Ascending aorta (tissue), 2 donors: ENCODE measurements at places on chromosomes 3 and 15. TPM values are rescaled to one million over a fixed set of nuclear protein-coding genes. Genes with fewer than 3 reads are reported as not detected.

DNA sequence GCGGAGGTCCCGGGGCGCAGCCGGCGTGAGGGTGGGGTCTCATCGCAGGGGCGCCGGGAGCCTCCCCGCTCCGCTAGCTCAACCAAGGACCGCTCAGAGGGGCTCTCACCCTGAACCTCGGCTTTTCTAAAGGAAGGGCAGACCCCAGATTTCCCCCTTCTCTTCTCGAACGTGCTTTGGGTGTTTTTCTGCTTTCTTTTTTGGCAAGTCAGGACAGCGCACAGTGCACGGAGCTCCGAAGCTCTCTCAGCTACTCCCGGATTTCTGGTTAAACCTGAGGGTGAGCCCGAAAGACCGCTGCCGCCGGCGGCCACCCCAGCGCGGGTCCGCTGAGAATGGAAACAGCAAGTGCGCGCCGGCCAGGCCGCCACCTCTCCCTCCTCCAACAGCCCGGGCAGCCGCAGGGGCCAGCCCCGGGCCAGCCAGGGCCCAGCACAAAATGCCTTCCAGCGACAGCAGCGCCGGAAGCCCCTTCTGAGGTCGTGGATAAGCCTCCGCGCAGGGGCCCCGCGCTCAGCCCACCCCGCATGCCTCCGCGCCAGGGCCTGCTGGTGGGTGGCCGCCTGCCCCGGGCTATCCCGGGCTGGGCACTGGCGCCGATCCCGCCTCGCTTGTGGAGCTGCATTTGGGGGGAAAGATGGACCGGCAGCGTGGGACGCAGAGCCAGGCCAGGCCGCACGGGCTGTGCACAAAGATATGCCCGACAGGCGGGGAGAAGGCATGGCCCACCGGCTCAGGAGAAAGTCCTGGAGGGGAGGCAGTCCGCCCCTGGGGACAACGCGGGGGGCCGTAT lies 8.2 kb upstream of the OCA2 start:
- H3K27me3 ChIP-seq, result no peaks in the 10 kb centered on the region
- H3K4me1 ChIP-seq, result peaks cover 24% of the 10 kb centered on the region
- H3K36me3 ChIP-seq, result peaks cover 8% of the 10 kb centered on the region
- H3K27ac ChIP-seq, result peak overlapping the region; percentile 83
- no peak for DNase-seq
- H3K4me3 ChIP-seq, result peak overlapping the region; percentile 73

DNA sequence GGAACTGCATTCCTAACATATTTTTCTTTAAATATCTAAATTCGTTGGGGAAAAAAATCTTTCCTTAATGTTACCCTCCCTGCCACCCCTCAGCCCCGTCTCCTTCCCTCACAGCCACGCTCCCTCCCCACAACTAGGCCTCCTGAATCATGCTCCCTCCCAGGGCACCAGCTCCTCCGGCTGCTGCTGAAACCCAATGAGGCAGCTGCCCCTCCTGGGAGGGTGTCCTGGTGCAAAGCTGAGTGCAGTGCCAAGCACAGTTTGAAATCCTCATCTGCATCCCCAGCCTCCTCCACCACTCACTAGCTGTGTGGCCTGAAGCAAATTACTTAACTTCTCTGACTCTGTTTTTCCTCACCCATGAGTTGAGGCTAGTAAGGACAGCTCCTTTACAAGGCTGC lies 2.7 kb upstream of the NR2E3 start:
- DNase-seq, result no peak
- H3K27me3 ChIP-seq, result no peaks in the 10 kb centered on the region
- no peak overlapping the region for H3K4me3 ChIP-seq
- no peaks in the 10 kb centered on the region for H3K36me3 ChIP-seq
- peak overlapping the region; percentile 29 for H3K27ac ChIP-seq

DNA sequence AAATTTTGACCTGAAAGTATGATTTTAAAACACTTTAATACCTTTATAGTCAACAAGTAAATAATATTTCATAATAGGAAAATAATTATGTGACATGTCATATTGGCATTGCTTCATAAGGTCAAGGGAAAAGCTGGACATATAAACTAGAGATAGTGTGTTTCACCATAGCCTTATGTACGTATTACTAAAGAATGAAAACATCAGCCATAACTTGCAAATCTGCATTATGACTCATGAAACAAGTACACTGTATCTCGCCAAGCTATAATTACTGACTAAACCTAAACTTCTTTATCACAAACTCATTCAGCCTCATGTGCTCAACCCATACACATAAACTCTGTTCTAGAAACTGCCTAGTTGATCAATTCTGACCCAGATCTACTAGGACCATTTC lies 950.1 kb downstream of the FHIT start:
- H3K4me1 ChIP-seq, result peaks cover 2% of the 10 kb centered on the region
- no peaks in the 10 kb centered on the region for H3K27me3 ChIP-seq
- H3K36me3 ChIP-seq, result no peaks in the 10 kb centered on the region
- no peak for DNase-seq
- H3K4me3 ChIP-seq, result no peak overlapping the region

- H3K27me3 ChIP-seq, result no peaks in the 10 kb centered on the region
- H3K4me1 ChIP-seq, result peaks cover 8% of the 10 kb centered on the region
- H3K36me3 ChIP-seq, result no peaks in the 10 kb centered on the region
- no peak for DNase-seq
Observed at GRCh38 chr15:90154861-90155626, 46.1 kb upstream of the SEMA4B start.

GRCh38 chr3:152335273-152335672 lies 66.5 kb downstream of the MBNL1 start:
- peaks cover 53% of the 10 kb centered on the region for H3K4me1 ChIP-seq
- no peaks in the 10 kb centered on the region for H3K27me3 ChIP-seq
- H3K27ac ChIP-seq, result peak overlapping the region; percentile 91
- no peak for DNase-seq

DNA sequence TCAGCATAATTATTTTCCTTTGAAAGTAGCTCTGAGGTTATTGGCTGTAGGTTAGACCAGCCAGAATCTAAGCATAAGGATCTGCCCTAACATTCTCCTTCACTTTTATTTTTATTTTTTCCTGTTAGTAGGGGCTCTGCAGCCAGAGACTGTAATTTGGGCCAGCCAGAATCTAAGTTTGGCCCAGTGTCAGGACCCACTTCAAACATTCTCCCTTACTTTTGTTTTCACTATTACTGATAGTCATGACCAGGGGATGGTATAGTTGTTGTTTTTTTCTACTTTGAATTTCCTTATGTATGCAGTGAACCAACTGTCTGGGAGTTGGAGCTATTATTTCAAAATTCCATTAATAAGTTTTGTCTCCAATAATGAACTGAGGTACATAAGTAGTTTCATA lies 121.0 kb upstream of the MBNL1 start:
- DNase-seq, result no peak
- no peaks in the 10 kb centered on the region for H3K27me3 ChIP-seq
- H3K27ac ChIP-seq, result peak overlapping the region; percentile 55
- H3K4me1 ChIP-seq, result peaks cover 6% of the 10 kb centered on the region
- H3K4me3 ChIP-seq, result no peak overlapping the region
- H3K36me3 ChIP-seq, result no peaks in the 10 kb centered on the region

GRCh38 chr3:151976211-151977050 lies 103.0 kb downstream of the SUCNR1 start:
- H3K4me1 ChIP-seq, result peaks cover 17% of the 10 kb centered on the region
- H3K4me3 ChIP-seq, result no peak overlapping the region
- DNase-seq, result no peak
- H3K27ac ChIP-seq, result peak overlapping the region; percentile 12
- no peaks in the 10 kb centered on the region for H3K36me3 ChIP-seq
- H3K27me3 ChIP-seq, result no peaks in the 10 kb centered on the region

DNA sequence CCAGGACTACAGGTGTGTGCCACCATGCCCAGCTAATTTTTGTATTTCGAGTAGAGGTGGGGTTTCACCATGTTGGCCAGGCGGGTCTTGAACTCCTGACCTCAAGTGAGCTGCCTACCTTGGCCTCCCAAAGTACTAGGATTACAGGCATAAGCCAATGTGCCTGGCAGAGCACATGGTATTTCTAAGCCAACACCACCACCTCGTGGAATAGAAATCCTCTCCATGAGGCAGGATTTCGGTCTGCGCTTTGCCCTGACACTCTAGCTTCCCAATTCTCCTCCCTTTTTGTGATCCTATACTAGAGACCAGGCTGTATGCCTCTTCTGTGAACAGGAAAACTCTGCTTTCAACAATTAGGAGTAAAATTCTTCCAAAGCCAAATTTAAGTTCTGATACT lies 372.2 kb downstream of the VGLL3 start:
- H3K4me1 ChIP-seq, result no peaks in the 10 kb centered on the region
- H3K27ac ChIP-seq, result no peak overlapping the region
- no peak overlapping the region for H3K4me3 ChIP-seq
- H3K27me3 ChIP-seq, result no peaks in the 10 kb centered on the region
- DNase-seq, result no peak
- H3K36me3 ChIP-seq, result no peaks in the 10 kb centered on the region

- no peaks in the 10 kb centered on the region for H3K4me1 ChIP-seq
- no peak overlapping the region for H3K27ac ChIP-seq
- no peak for DNase-seq
- H3K36me3 ChIP-seq, result no peaks in the 10 kb centered on the region
- no peaks in the 10 kb centered on the region for H3K27me3 ChIP-seq
Observed at GRCh38 chr3:112013784-112014143, 15.0 kb downstream of the TAGLN3 start.

- no peaks in the 10 kb centered on the region for H3K27me3 ChIP-seq
- no peak overlapping the region for H3K4me3 ChIP-seq
- H3K27ac ChIP-seq, result no peak overlapping the region
- H3K36me3 ChIP-seq, result no peaks in the 10 kb centered on the region
- no peaks in the 10 kb centered on the region for H3K4me1 ChIP-seq
- DNase-seq, result no peak
Observed at GRCh38 chr3:10389995-10390394, 69.1 kb upstream of the SEC13 start.

- H3K4me1 ChIP-seq, result peaks cover 7% of the 10 kb centered on the region
- no peaks in the 10 kb centered on the region for H3K27me3 ChIP-seq
- no peak overlapping the region for H3K4me3 ChIP-seq
- no peak for DNase-seq
- no peaks in the 10 kb centered on the region for H3K36me3 ChIP-seq
Observed at GRCh38 chr3:45546716-45547701, 47.5 kb upstream of the LIMD1 start.

DNA sequence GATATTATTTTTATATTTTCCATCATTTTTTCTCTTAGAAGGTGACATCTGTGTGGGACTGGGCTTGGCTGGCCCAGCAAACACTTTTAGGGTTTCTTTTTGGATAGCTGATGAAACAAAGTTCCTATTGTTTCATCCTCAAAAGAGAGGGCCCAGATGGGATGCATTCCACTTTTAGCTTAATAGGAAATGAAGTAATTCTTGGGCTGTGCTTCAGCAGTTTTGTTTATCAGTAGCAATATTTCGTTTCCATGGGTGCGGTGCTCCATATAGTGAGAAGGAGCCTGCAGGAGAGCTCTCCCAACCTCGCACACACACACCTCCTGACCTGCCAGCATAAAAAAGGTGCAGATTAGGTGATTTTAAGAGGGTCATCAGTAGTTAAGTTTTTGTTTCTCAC lies 147.5 kb downstream of the AKAP13 start:
- peaks cover 11% of the 10 kb centered on the region for H3K4me1 ChIP-seq
- no peak for DNase-seq
- H3K27me3 ChIP-seq, result no peaks in the 10 kb centered on the region
- no peaks in the 10 kb centered on the region for H3K36me3 ChIP-seq

DNA sequence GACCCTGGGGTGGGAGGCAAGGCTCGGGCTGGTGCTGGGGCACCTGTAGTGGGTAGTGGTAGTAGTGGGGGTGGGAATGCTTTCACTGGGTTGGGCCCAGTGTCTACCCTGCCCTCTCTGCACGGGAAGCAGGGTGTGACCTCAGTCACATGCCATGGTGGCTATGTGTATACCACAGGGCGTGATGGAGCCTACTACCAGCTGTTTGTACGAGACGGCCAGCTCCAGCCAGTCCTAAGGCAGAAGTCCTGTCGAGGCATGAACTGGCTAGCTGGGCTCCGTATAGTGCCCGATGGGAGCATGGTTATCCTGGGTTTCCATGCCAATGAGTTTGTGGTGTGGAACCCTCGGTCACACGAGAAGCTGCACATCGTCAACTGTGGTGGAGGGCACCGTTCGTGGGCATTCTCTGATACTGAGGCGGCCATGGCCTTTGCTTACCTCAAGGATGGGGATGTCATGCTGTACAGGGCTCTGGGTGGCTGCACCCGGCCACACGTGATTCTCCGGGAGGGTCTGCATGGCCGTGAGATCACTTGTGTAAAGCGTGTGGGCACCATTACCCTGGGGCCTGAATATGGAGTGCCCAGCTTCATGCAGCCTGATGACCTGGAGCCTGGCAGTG lies 5.2 kb downstream of the DALRD3 start:
- H3K36me3 ChIP-seq, result peaks cover 51% of the 10 kb centered on the region
- H3K4me3 ChIP-seq, result no peak overlapping the region
- peaks cover 10% of the 10 kb centered on the region for H3K4me1 ChIP-seq
- no peak overlapping the region for H3K27ac ChIP-seq
- DNase-seq, result no peak

- H3K4me1 ChIP-seq, result no peaks in the 10 kb centered on the region
- no peak for DNase-seq
- no peak overlapping the region for H3K27ac ChIP-seq
- H3K27me3 ChIP-seq, result no peaks in the 10 kb centered on the region
- H3K36me3 ChIP-seq, result no peaks in the 10 kb centered on the region
Observed at GRCh38 chr3:159266779-159267178, 464.9 kb downstream of the MFSD1 start.

DNA sequence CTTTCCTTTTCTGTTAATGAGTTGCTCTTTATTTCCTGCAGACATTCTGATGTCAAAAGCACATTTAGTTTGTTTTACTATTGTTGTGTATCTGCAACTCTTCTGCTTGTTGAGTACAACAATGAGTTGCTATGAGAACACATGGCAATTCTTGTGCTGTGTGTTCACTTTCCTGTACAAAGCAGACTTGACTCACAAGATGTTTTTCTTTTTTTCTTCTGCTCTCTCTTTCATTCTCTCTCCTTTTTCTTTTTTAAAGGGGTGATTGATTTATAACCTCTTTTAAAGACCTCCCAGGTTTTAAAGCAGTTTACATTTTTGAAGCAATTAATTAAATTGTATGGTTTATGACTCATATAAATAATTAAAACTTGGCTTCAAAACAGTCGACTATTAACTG lies 31.6 kb upstream of the ABHD10 start:
- H3K27me3 ChIP-seq, result no peaks in the 10 kb centered on the region
- H3K36me3 ChIP-seq, result no peaks in the 10 kb centered on the region
- DNase-seq, result no peak
- no peak overlapping the region for H3K4me3 ChIP-seq
- no peak overlapping the region for H3K27ac ChIP-seq

The MOBP gene
- not detected for total RNA-seq

The REC114 gene
- not detected for total RNA-seq

The GADL1 gene
- not detected for total RNA-seq

The ACKR4 gene
- 12.8 TPM for total RNA-seq

The FGF7 gene
- total RNA-seq, result 31.4 TPM

The LRRC34 gene
- total RNA-seq, result 3.5 TPM
